ENCODE measurements at places on chromosomes 5 and 9.

DNA sequence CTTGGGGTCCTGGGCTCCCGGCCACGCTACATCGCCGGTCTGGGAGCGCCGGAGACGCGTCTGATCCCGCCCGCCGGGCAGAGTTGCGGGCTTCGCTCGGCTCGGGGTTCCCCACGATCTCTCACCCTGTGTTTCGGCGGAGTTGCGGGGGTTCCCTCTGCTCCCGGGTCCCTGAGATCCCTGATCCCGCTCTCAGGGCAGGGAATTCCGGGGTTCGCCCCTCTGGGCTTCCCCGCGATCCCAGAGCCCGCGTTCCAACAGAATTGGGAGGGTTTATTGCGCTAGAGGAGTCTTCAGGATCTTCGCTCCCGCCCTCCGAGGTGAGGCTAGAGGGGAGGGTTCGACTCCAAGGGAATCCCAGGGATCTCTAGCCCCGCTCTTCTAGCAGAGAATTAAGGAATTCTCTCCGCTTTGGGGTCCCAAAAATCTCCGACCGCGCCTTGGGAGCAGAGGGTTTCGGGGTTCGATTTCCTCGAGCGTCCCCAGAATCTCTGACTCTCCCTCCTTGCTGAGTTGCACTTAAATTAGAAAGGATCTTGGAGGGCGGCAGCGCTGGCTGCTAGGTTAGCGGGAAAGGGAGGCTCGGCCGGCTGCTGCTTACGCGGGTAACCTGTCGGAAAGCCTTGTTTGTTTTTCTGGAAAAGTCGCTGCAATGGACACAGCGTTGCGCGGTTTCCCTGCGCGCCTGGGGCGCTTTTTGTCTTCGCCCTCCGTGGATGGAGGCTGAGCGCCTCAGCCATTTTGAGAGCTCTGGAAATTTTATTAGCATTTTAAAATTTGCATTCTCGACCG lies 1.3 kb downstream of the DMRT1 start:
- DNase-seq: no peak

DNA sequence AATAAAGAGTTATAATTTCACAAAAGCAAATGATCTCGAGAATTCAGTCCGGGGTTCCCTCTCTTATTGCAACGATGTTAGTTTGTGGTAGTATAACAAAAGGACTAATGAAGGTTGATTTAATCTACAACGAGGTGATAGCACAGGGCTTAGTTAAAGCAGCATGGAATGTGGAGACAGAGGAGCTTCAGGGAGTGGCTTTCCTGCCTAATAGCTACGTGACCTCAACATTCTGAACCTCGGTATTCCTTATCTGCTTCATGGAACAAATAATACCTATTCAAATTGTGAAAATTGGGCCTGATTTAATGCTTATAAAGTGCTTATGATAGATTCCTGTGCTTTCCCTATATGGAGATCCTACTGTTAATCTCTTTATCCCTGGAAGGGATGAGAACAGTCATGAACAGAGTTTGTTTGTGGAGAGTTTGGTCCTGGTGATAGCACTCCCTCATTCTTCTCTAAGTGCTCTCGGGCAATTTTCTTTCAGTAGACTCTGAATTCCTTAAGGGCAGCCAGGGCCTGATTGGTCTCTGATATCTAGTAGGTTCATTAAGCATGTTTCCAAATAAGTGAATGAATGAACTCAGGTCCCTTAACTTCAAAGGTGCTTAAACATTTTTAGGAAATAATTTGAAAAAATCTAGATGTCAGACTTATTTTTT lies 104.1 kb upstream of the TUT7 start:
- DNase-seq: no peak

- no peak for DNase-seq
Measured at GRCh38 chr9:89631384-89631783, 26.6 kb downstream of the GADD45G start.

DNA sequence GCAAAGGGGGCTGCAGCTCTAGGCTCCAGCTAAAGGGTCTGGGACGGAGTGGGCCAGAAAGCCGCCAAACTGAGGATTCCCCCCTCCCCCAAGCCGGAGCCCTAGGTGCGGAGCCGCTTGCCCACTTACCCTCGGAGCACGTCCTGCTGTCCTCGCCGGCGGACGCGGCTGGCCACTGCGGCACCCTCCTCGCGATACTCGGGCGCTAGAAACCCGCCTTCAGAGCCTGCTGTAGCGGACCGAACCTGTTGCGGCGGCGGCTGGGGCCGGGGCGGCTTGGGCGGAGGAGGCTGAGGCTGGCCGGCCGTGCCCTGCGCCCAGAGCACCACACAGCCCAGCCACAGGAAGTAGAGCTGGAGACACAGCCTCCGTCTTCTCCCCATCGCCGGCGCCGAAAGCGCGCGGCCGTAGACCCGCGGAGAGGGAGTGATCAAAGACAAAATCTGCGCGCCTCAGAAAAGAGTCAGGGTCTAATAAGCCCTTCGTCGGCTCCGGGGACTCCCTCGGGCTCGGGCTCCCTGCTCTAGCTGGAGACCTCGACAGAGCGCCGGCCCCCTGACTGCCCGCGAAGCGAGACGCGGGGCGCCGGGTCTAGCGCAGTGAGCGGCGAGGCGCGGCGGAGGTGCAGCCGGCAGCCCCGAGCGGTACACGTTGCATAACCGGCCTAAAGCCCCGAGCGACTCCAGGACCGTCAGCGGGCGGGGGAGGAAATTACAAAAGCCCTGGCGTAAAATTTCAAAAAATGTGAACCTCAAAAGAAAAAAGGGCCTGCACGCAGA lies 635 bp downstream of the FBN2 start:
- no peak for DNase-seq

- DNase-seq: no peak
Measured at GRCh38 chr5:130462516-130462915, 558.3 kb downstream of the CHSY3 start.

DNA sequence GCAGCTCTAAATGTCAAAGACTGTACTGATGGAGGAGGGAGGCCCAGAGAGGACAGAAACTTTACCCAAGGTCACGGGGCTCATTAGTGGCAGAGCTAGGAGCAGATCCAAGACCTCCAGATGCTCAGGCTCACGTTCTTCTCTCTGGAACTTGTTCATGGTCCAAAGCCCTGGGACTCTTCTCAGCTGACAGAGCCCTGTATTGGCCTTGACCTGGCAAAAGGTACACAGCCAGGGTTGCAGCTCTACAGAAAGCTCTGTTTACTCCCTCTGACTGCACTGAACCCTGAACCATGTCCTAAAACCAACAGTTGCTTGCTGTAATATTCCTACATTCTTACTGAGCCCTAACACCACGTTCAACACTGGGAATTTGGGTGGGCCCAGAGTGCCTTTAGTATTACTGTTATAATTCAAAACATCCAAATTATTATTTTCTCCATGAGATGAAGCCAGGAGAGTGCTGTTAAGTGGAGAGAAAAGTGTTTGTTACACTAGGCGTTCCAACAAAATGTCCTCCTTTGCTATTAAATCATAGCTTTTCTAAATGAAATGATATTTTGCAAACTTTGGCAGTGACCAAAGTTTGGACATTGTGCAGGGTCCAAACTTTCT lies 602.4 kb upstream of the CLINT1 start:
- no peak for DNase-seq

GRCh38 chr9:137955586-137955985 lies 78.0 kb downstream of the CACNA1B start:
- DNase-seq: no peak

DNA sequence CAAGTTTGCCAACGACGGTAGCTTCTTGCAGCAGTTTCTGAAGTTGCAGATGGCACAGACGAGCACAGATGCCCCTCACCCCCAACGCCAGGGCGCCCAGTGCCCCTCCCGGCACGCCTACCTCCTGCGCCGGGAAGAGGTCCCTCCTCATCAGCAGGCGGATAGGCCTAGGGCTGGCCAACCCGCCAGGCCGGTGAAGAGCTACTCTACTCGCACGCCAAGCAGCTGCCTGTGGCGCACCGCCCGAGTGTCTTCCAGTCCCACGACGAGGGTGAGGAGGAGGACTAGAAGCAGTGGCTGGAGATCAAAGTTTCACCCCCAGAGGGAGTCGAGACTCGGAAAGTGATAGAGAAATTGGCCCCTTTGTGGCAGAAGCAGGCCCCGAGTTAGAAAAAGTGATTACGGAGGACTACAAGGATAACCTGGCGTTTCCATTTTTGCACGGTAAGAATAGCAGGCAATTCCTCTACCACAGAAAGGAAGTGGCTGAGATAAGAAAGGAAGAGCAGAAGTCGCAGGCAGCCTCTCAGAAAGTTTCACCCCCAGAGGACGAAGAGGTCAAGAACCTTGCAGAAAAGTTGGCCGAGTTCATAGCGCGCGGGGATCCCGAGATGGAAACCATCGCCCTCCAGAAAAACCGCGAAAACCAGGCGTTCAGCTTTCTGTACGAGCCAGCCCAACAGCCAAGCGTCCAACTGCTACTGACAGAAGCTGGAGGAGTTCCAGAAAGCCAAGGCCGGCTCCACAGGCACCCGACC lies 170.4 kb downstream of the HINT1 start:
- DNase-seq: no peak

DNA sequence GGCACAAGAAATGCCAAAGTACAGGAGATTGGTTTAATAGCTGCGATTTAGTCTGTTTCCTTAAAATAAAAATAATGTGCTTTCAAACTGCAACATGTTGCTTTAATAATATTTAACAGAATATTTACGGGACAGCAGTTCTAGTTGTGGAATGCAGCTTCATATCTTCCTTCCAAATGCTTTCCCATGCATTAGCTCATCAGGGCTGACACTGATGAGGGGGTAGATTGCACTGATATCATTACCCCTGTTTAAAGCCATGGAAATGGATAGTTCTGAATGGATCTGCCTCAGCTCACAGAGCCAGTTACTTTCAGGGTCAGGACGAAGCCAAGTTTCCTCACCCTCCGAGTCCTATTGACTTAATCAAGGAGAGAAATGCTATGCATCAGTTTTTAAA lies 93.2 kb upstream of the OSMR start:
- DNase-seq: no peak

- DNase-seq: no peak
Measured at GRCh38 chr9:95102572-95102971, 214.9 kb downstream of the FANCC start.

DNA sequence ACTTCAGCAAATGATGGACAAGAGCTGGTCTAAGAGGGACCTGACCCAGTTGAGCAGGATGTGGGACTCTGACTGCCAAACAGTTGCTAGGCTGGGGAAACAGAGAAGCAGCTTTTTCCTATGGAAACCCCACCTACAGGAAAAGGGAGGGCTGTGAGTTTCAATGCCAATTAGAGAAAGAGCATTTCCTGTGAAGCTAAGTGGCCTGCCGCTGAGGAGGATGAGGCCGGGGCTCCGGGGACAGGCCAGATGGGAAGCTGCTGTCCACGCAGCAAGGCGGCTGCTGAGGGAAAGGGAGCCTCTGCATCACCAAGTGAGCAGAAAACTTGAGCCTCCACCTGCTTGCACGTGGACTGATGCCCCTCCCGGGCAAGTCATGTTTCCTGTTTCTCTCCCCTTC lies at the start of gene PCDH12:
PCDH12 (minus strand) TSS at position 90 of the 400 bp plus-strand sequence. CDS start 351 bp downstream, outside the sequence.
- no peak for DNase-seq

DNA sequence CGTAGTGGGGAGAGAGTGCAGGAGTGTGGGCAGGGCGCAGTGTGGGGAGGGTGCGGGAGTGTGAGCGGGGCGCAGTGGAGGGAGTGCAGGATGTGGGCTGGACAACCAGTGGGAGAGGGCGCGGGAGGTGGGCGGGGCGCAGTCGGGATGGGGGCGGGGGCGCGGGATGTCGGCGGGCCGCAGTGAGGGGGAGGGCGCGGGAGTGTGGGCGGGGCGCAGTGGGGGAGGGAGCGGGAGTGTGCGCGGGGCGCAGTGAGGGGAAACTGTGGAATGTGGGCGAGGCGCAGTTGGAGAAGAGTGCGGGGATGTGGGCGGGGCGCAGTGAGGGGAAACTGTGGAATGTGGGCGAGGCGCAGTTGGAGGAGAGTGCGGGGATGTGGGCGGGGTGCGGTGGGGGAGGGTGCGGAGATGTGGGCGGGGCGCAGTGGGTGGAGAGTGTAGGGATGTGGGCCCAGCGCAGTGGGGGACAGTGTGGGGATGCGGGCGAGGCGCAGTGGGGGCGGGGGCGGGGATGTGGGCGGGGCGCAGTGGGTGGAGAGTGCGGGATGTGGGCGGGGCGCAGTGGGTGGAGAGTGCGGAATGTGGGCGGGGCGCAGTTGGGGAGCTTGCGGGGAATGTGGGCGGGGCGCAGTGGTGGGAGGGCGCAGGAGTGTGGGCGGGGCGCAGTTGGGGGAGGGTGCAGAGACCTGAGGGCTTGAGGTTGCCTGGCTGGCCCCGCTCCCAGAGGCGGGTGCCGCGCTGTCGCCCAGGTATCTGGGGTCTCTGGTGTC lies at the start of gene NXNL2:
NXNL2 (plus strand) TSS at position 723 of the 770 bp plus-strand sequence. CDS start 257 bp downstream, outside the sequence.
- DNase-seq: peak; percentile 20

- DNase-seq: no peak
Measured at GRCh38 chr5:92309336-92309991, 926.3 kb upstream of the ARRDC3 start.
